ENCODE measurements at places on chromosomes 1 and 21.

DNA sequence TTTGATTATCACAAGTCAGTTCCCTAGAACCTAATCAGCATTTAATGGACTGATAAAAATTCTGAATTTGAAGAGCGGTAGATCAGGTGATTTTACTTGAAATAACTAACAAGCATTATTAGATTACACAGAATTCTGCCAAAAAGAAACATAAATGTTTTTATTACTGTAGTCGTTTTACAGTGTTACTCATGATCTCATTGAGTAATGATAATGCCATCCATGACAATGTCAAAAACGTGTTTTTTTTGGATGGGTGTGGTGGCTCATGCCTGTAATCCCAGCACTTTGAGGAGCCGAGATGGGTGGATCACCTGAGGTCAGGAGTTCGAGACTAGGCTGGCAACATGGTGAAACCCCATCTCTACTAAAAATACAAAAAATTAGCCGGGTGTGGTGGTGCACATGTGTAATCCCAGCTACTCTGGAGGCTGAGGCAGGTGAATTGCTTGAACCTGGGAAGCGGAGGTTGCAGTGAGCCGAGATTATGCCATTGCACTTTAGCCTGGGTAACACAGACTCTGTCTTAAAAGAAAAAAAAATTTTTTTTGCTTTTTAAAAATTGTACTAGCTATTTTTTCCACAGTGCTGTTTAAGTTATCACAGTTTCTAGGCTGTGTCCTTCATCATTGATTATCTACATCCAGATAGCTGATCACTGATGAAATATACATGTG lies 56.6 kb downstream of the LAMC1 start:
- DNase-seq = no peak

DNA sequence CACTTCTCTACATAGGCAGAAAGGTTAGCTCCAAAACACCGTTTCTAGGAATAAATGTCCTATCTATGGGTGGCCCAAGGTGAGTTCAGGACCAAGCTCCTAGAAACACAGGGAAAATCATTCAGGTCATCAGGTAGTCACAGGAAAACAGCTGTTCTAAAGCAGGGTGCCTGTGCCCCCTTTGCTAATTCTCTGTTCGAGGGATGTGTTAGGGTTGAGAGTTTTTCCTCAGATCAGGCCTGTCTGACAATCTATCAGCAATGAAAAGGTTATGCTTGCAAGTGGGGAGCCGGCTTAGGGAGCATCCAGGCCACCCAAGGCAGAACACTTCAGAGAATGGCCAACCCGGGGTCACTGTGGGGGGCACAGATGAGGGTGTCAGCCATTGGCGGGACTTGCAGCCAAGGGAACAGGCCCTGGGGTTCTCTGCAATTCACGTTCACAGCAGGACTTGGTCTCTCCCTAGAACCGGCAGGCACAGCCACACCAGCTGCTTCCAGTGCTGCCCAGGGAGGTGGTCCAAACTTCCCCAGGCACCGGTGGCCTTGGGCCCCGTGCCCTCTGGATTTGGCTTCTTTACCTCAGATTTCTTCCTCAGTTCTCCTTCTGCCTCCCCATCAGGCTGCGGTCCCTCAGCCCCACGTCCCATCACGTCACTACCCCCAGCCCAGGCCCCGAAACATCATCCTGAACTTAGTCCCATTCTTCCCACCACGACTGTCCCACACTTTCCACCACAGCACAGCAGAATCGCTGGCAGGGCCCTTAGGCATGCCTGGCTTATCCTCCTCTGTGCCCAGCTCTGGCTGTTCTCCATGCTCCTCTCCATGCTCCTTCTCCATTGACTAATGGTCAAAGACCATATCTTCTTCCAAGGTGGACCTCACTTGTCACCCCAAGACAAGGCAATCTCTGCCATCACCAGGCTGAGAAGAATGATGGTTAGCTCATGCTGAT lies 11.0 kb downstream of the CD2 start:
- DNase-seq = no peak

- DNase-seq = no peak
Observed at GRCh38 chr1:10530281-10530740, 55.6 kb downstream of the PEX14 start.

DNA sequence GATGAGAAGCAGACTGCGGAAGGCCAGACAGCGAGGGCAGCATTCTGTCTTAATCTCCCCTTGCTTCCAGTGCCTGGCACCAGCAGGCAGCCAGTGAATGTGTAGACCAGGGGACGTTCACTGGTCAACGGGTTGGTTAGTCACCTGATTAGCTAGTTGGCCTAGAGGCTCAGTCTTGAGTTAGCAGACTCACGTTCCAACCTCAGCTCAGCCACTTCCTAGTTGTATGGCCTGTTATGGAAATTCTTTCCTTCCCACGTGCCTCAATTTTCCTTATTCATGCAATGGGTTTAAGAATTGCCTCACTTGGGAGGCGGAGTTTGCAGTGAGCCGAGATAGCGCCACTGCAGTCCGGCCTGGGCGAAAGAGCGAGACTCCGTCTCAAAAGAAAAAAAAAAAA lies 249.6 kb upstream of the TMEM51 start:
- no peak for DNase-seq

DNA sequence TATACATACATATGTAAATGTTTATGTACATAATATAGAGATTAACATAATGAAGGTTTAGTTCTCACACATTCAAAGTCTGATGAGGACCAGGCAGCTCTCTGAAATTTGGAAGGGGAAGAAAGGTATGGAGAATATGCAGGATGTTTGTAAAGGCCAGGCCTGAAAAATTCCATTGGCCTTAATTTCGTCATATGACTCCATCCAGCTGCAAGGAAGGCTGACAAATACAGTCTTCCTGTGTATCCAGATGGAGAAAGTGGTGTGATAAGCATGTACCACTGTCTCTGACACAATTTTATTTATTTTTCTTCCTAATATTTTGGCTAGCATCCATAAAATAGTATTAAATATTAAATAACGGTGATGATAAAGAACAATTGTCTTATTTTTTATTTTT lies 6.3 kb upstream of the SGIP1 start:
- DNase-seq = no peak

DNA sequence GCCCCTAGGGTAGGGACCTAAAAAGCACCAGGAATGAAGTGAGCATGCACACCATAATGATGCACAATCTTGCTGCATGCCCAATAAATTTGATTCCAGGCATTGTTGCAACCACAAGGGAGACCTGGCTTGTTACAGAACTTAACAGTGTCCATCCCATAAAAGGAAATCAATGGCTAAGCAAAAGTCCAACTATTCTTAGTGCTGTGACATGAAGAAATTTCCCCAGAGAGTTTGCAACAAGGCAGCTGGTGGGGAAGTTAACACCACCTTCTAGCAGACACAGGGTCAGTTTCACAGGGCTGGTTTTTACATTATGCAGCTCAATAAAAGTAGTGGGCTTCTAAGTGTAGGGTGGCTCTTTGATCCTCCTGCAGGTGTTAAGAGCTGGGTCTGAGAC lies 221.1 kb downstream of the KCNJ6 start:
- DNase-seq = no peak

GRCh38 chr1:162030759-162031280 lies 7.2 kb upstream of the OLFML2B start:
- no peak for DNase-seq

GRCh38 chr1:74690909-74691308 lies 17.3 kb upstream of the ERICH3 start:
- no peak for DNase-seq

DNA sequence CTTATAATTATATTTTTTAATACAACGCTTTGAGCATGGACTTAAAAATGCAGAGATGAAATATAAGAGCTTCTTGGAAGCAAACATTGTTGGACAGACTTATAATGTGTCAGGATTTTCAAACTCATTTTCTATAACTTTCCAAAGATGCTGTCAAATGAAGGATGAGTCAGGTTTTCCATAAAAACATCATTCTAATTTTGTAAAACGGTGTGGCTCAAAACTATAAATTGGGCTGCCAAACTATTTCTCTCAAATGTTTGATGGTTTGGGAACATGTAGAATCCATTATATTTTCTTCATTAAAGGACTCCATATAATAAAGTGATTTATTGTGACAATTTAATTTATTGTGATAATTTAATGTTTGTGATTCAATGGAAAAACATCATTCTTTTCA lies 511.2 kb downstream of the USP25 start:
- no peak for DNase-seq

GRCh38 chr1:65108025-65108642 lies 39.9 kb upstream of the AK4 start:
- no peak for DNase-seq

DNA sequence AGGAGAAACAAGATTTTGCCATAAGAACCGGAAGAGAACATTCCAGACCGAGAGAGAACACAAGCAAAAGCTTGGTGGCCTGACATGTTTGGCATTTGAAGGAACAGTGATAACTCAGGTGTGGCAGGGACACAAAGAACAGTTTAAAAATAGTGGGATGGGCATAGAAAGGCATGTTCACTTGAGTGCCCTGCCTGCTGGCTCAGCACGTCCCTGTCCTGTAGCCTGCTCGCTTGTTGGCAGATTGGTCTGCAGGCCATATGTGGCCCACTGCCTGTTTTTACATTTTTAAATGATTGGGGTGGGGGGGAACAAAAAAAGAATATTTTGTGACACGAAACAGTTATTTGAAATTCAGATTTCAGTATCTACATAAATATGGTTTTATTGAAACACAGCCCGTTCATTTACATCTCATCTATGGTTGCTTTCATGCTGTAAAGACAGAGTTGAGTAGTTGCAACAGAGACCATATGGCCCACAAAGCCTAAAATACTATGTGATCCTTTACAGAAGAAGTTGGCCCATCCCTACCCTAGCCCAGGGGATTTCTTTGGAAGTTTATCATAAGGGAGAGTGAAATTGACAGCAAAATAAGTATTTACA lies 100.7 kb downstream of the RGL1 start:
- DNase-seq = no peak

- no peak for DNase-seq
Observed at GRCh38 chr1:245154429-245155271, at the start of gene KIF26B. Gene KIF26B (plus strand): TSS chr1:245154985. CDS start chr1:245155425, 440 bp downstream.

- DNase-seq = no peak
Observed at GRCh38 chr1:248686815-248687214, 15.8 kb downstream of the OR14I1 start.

DNA sequence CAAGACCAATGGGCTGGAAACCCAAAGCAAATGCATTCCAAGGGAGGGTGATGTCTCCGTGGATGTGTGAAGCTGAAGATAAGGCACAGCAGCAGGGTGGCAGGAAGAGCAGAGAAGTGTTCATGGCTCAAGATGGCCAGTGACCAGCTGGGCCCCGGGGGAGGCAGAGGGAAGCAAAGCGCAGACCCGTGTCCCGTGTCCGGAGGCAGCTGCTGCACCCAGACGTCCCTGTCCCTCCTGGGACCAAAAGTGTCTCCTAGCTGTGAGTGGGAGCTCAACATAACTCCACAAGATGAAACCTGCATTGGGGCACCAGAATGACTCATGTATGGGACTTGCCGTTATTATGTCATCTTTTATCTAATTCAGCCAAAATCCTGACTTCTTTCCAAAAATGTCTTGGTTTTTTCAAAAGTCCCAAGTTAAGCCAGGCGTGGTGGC lies 118.2 kb downstream of the RIPK4 start:
- no peak for DNase-seq

GRCh38 chr1:200081151-200081968 lies 53.9 kb downstream of the NR5A2 start:
- DNase-seq = no peak

GRCh38 chr1:52233463-52233862 lies 91.6 kb downstream of the ZFYVE9 start:
- DNase-seq = no peak

DNA sequence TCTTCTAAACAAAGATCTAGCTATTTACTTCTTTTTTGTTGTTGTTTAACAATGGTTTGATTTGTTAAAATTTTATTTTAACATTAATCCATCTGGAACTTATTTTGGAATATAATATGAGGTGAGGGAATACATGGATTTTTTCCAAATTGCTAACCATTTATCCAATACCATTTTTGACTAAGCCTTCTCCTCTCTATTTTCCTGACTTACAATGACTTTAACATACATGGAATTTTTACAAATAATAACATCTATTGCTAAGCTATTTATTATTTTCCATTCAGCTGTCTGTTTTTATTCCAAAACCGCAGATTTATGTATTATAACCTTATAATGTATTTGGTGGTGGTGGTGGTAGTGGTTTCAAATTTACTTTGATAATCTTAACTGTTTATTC lies 420.3 kb upstream of the ADGRL2 start:
- no peak for DNase-seq

DNA sequence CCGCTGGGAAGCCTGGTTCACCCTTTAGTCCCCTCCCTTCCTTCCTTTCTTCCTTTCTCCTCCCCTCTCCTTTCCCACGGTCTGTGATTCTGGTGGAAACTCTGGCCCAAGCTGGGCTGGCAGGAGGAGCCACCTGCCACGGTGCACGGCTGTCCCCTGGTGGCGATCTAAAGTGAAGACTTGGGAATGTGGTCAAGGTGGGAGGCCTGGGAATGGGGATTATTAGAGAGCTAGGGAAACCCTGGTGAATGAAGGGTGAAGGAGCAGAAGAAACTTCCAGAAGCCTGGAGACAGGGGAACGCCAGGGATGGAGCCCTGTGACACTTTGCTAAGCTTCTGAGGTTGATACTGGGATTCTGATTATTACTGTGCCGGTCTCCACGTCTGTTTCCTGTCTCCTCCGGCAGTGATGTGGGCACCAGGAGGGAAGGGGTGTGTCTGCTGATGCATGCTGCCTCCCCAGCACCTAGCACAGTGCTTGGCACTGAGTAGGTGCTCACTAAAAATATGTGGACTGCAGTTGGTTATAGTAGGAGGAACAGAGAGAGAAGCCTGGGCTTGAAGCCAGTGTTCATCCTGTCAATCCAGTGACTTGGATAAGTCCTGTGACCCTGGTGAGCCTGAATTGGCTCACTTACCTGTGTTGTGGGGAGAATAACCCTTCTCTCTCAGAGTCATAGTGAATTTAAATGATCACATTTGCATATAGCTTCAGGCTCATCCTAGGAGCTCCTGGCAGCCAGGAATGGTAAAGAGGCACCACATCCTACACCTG lies 71.2 kb upstream of the NBPF3 start:
- DNase-seq = peak; percentile 22

GRCh38 chr1:98048751-98049325 lies 128.0 kb upstream of the DPYD start:
- no peak for DNase-seq

- no peak for DNase-seq
Observed at GRCh38 chr21:34037009-34037795, 36.2 kb upstream of the MRPS6 start.

- no peak for DNase-seq
Observed at GRCh38 chr1:26364956-26365355, 7.6 kb downstream of the ZNF683 start.

- no peak for DNase-seq
Observed at GRCh38 chr1:225771661-225772322, 5.8 kb upstream of the SRP9 start.

DNA sequence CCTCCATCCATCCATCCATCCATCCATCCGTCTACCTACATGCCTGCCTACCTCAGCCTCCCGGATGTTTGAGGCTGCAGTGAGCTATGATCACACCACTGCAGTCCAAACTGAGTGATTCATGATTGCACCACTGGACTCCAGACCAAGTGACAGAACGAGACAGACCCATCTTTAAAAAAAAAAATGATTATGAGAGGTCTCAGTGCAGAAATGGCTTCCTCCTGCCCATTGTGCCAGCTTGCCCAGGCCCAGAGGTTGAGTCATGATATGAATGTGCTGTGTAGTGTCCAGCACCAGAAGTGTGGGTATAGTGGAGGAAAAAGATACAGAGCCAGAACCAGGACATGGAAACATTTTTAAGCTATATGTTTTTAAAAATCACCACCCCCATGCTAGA lies 149.9 kb downstream of the KIF26B start:
- no peak for DNase-seq

GRCh38 chr21:39613041-39613934 lies 548 bp downstream of the B3GALT5 start:
- no peak for DNase-seq

- no peak for DNase-seq
Observed at GRCh38 chr1:45205910-45206721, at the start of gene ZSWIM5. Gene ZSWIM5 (minus strand): TSS chr1:45206605. CDS start chr1:45206350, 255 bp downstream.

Data from bone marrow (tissue), 2 donors.